ENCODE measurements at places on chromosomes 1 and 21.

GRCh38 chr1:18723701-18724411 is 93.2 kb downstream of the PAX7 start:
- peak overlapping the region; percentile 0 for H3K4me3 ChIP-seq
- no peak overlapping the region for H3K27ac ChIP-seq
- peaks cover 93% of the 10 kb centered on the region for H3K27me3 ChIP-seq
- H3K36me3 ChIP-seq: no peaks in the 10 kb centered on the region
- H3K4me1 ChIP-seq: peaks cover 16% of the 10 kb centered on the region
- DNase-seq: no peak

DNA sequence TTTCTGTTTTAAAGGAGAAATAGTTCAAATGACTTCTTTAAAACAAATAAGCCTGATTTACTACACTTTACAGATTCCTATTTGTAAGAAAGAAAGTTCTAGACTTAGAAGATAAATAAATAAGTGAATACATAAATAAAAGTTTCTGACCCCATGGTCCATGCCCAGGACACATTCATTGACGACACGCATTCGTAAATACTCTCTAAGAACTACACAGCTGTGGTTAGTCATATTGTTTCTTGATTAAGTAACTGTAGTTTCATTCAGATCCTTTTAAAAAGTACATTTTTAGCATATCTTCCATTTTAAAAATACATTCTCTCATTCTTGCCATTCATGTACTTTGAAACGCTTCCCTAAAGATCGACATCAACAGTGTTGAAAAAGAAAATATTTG is 497.4 kb downstream of the SETD4 start:
- DNase-seq: no peak
- no peak overlapping the region for H3K27ac ChIP-seq
- no peaks in the 10 kb centered on the region for H3K36me3 ChIP-seq
- no peak overlapping the region for H3K4me3 ChIP-seq
- peaks cover 11% of the 10 kb centered on the region for H3K4me1 ChIP-seq
- H3K27me3 ChIP-seq: no peaks in the 10 kb centered on the region

DNA sequence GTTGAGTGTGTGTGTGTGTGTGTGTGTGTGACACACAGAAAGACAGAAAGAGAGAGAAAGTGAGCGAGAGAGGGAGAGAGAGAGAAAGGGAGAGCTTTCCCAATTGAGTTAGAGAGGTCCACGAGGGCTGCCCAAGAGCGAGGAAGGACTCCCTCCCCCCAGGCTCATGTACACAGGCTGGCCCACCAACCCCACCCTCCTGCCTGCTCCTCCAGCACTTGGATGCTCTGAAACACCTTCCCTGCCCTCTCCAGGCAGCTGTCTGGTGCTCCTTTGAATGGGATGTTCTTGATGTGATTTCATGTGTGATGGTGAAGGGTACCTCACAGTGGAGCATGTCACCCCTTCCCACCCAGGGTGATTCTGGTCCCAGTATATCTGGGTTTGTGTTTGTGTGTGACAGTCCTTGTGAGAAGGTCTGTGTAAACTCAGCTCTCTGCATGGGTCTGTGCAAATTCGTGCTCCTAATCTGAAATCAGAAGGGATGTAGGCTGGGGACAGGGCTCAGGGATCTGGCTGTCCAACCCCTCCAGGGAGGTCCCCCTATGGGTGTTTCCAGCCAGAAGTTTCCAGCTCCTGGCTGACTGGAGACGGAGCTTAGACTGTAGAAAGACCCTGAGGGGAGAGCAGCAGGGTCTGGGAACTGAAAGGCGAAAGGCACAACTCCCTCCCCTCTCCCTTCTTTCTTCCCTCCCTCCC is 6.8 kb upstream of the PEAR1 start:
- no peaks in the 10 kb centered on the region for H3K36me3 ChIP-seq
- peaks cover 75% of the 10 kb centered on the region for H3K27me3 ChIP-seq
- no peak for DNase-seq
- H3K4me3 ChIP-seq: peak overlapping the region; percentile 50

DNA sequence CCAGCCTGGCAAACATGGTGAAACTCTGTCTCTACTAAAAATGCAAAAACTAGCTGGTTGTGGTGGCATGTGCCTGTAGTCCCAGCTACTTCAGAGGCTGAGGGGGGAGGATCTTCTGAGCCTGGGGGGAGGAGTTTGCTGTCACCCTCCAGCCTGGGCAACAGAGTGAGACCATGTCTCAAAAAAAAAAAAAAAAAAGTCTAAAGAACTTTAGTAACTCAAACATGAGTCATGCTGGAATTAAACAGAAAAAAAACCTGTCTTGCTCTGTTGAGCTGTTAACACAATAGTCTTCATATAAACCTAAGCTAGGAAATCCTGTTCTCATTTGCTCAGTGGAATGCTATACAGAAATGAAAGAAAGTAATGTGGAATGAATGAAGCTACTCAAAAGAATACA is 16.7 kb upstream of the DISP1 start:
- H3K4me1 ChIP-seq: peaks cover 17% of the 10 kb centered on the region
- no peaks in the 10 kb centered on the region for H3K27me3 ChIP-seq
- peak overlapping the region; percentile 53 for H3K27ac ChIP-seq
- no peaks in the 10 kb centered on the region for H3K36me3 ChIP-seq
- no peak for DNase-seq

DNA sequence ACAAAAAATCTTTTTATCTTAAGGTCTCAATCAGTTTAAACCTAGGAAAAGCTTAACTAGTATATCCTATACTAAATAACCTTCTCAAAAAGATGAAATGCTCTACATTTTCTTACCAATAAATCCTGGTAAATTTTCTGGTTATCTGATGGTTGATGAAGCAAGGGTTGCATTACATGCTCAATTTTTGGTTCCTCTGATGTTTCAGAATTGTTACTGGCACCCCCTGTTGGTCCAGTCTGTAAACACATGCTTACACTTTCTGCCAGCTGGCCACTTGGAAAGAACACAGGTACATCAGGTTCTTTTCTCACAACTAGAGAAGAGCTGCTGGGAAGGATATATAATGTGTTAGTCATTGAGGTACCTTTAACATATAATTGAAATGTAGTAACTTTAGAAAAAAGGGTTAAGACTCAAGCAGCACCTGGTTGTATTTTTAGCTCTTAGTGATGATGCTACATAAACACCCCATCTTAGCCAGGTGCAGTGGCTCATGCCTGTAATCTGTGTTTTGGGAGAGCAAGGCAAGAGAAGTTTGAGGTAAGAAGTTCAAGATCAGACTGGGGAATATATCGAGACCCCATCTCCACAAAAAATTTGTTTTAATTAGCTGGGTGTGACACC is 30.9 kb upstream of the TAL1 start:
- no peaks in the 10 kb centered on the region for H3K4me1 ChIP-seq
- no peaks in the 10 kb centered on the region for H3K27me3 ChIP-seq
- H3K36me3 ChIP-seq: peaks cover 10% of the 10 kb centered on the region
- H3K4me3 ChIP-seq: no peak overlapping the region
- no peak for DNase-seq

GRCh38 chr21:40760821-40761220 is 86.1 kb downstream of the DSCAM start:
- peaks cover 21% of the 10 kb centered on the region for H3K27me3 ChIP-seq
- no peak for DNase-seq
- no peaks in the 10 kb centered on the region for H3K4me1 ChIP-seq
- no peaks in the 10 kb centered on the region for H3K36me3 ChIP-seq
- no peak overlapping the region for H3K27ac ChIP-seq

DNA sequence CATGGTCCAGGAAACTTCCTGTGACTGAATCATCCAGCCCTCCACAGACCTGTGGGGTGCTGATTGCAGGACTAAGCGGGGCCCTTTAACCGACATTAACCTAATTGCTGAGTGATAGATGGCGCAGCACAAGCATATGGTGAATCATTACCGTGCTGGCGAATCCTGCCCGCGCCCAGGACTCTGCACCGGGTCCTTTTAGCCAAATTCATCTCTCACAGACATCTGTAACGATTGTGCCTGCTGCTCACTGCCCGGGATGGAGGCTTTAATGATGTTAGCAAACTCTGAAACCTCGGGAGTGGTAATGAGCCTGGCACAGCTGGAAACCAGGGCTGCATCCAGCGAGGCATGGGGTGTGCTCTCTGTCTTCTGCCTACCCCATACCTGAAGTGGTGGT is 147.3 kb upstream of the CD34 start:
- no peak overlapping the region for H3K4me3 ChIP-seq
- no peak overlapping the region for H3K27ac ChIP-seq
- H3K4me1 ChIP-seq: peaks cover 59% of the 10 kb centered on the region
- DNase-seq: no peak
- peaks cover 9% of the 10 kb centered on the region for H3K27me3 ChIP-seq

DNA sequence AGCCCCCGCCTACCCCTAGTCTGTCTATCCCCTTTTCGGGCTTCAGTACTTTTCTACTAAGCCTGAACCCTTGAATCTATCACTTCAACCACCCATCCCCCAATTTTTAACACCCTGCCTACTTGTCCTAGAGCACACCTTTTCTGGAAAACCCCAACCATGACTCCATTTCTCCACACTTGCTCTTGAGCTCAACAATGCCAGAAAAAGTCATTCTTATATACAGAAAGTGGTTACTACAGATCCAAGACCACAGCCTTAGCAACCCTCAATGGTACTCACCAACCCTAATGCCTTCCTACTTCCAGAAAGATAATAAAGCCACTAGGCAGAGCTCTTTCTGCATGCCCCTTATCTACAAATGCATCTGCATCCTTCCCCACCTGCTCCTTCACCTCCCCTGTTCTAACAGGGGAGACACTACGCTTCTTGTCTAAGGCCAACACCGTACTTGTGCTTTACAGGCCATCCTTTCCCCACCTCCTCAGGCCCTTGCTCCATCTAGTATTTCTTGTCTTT is 41.2 kb downstream of the DMAP1 start:
- no peaks in the 10 kb centered on the region for H3K27me3 ChIP-seq
- no peak overlapping the region for H3K4me3 ChIP-seq
- DNase-seq: no peak
- H3K36me3 ChIP-seq: no peaks in the 10 kb centered on the region

DNA sequence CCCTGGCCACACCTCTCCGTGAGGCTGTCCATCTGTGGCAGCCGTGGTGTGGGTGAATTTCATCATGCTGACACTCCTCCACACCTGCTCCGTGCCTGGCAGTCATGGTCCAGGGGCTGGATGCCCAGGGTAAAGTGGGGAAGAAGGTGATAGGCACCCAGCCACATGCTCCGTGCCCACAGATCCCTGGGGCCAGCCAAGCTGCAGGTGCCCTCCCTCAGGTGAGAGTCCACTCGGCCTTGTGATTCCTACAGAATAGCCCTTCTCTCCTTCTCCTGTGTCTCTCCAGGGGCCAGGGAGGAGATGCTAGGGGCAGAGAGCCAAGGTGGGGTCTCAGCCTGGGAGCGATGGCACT is 16.8 kb upstream of the POFUT2 start:
- peaks cover 29% of the 10 kb centered on the region for H3K4me1 ChIP-seq
- H3K27ac ChIP-seq: no peak overlapping the region
- DNase-seq: no peak

GRCh38 chr1:21663248-21663950 is 5.8 kb downstream of the RAP1GAP start:
- no peak for DNase-seq
- peaks cover 11% of the 10 kb centered on the region for H3K4me1 ChIP-seq
- no peak overlapping the region for H3K4me3 ChIP-seq
- no peaks in the 10 kb centered on the region for H3K36me3 ChIP-seq
- H3K27me3 ChIP-seq: peaks cover 50% of the 10 kb centered on the region
- H3K27ac ChIP-seq: no peak overlapping the region

DNA sequence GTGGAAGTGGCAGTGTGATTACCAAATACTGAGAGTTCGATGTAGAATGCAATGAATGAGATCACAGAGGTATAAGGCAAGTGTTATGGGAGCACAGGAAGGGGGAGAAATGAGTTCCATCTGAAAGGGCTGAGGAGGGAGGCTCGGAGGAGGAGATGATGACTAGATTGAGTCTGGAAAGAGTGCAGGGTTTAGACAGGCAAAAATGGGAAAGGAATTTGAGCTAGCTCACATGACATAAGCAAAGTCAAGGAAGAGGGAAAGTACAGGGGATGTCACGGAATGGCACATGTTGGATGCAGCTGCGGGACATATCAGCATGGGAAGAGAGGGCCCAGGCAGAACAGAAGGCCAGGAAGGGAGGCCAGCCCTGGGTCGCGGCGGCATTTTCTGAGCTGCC is 132.7 kb downstream of the RUNX1 start:
- H3K27ac ChIP-seq: no peak overlapping the region
- H3K27me3 ChIP-seq: peaks cover 19% of the 10 kb centered on the region
- no peaks in the 10 kb centered on the region for H3K36me3 ChIP-seq
- peaks cover 16% of the 10 kb centered on the region for H3K4me1 ChIP-seq

DNA sequence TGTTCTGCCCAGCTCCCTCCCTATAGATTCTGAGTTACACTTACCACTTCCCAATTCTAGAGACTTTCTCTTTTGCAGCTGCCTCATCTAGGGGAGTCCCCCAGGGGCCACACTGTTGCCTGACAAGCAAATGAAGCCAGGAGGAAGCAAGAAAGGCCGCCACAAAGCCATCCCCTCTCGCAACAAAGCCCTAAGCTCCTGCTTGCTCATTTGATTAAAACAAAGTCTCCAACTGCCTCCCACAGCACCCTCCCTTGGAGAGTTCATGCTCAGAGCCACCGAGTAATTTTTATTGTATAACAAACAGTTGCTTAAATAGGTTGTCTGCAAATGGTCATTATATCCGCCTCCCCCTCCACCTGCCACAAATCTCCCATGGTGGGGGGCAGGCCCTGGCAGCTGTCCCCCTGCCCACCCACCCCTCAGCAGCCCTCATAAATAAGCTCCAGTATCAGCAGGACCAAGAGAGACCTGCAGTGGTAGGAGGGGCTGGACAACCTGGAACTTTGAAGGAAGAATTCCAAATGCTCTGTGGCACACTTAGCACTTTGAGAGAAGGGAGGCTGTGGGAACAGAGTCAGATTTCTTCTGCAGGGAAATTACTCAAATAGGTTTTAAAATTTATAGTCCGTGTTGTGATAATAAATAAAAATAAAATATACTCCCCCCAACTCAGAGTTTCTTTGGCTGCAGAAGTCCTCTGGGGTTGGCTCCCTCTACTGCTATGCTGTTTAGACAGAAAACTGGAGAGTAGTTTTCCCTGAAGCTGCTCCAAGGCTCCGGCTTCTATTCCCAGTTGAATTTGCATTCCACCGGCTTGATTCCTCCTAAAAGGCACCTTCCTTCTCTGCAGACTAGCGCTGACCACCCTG is 237.5 kb downstream of the TTLL7 start:
- no peak overlapping the region for H3K27ac ChIP-seq
- peaks cover 30% of the 10 kb centered on the region for H3K4me1 ChIP-seq
- peaks cover 7% of the 10 kb centered on the region for H3K27me3 ChIP-seq
- H3K4me3 ChIP-seq: no peak overlapping the region
- no peaks in the 10 kb centered on the region for H3K36me3 ChIP-seq

DNA sequence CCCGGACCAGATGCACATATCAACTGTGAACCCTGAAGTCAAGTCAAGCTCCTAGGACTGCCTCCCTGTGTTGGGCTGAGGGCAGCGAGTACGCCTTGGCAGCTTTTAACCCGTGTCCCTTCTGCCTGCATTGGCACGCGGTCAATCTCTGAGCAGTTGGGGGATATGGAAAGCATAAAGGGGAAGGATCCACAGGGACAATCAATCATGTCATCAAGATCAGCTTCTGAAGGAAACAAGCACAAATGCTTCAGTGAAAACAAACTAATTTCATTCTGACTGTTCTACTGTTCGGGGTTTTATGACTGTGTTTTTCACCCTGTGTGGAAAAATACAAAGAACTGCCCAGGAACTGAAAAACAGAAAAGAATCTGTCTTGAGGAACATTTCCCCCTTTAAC is 106.2 kb downstream of the RUNX1 start:
- H3K4me3 ChIP-seq: no peak overlapping the region
- H3K4me1 ChIP-seq: peaks cover 3% of the 10 kb centered on the region
- H3K27ac ChIP-seq: no peak overlapping the region
- H3K27me3 ChIP-seq: peaks cover 25% of the 10 kb centered on the region
